HepG2 (cell line): ENCODE measurements at places on chromosomes 12 and 14. TPM values are rescaled to one million over a fixed set of nuclear protein-coding genes. Genes with fewer than 3 reads are reported as not detected.

GRCh38 chr12:15590180-15590826, 198.9 kb downstream of the EPS8 start:
- peaks cover 24% of the 10 kb centered on the region for H3K4me1 ChIP-seq
- H3K4me3 ChIP-seq = peak overlapping the region; percentile 57; the same call in 1 of the 2 replicates

DNA sequence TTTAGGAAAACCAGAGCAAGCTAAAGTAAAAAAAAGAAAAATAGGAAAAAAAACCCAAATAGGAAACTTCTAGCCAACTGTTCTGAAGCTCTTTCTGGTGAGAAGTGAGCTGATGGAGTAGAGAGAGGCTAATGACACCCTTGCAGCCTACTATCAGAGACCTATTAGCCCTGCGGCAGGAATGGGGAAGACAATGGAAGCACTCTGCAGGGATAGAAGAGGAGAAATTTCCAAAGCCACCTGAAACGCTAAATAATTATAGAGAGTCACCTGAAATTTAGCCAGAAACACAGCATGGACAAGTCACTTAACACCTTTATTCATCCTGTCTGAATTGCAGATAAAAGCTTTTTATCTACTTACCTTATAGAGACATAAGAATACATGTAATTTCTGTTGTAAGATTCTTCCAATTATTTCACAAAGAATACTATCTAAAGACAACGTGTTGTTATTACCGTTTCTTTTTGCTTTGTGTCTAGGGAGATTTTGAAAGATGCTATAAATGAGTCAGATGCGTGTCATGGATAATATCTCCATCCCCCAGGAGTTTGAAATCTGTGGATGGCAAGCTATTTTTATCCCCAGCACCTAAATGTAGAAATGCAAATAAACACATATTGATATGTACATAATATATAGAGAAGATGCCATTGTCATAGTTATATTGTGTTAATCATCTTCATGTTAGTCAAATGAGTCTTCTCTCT, 138.6 kb downstream of the TPH2 start:
- no peaks in the 10 kb centered on the region for H3K27me3 ChIP-seq
- DNase-seq = no peak
- no peak overlapping the region for H3K27ac ChIP-seq

- peaks cover 45% of the 10 kb centered on the region for H3K27me3 ChIP-seq
- H3K36me3 ChIP-seq = no peaks in the 10 kb centered on the region
- no peak overlapping the region for H3K4me3 ChIP-seq
- DNase-seq = no peak
Observed at GRCh38 chr12:132366341-132366861, 37.0 kb upstream of the GALNT9 start.

- no peak overlapping the region for H3K27ac ChIP-seq
- H3K36me3 ChIP-seq = peaks cover 19% of the 10 kb centered on the region
- no peak overlapping the region for H3K4me3 ChIP-seq
Observed at GRCh38 chr14:103695296-103696069, 19.8 kb downstream of the XRCC3 start.

GRCh38 chr14:33682760-33683159, 268.1 kb downstream of the EGLN3 start:
- DNase-seq = no peak
- no peak overlapping the region for H3K27ac ChIP-seq
- no peaks in the 10 kb centered on the region for H3K36me3 ChIP-seq
- H3K4me3 ChIP-seq = no peak overlapping the region
- no peaks in the 10 kb centered on the region for H3K27me3 ChIP-seq

The NID2 gene
- not detected in 2 replicates for total RNA-seq

The RHOJ gene
- total RNA-seq = 0.22 and 0.49 TPM in 2 replicates

GRCh38 chr12:107415071-107415470, 270.5 kb upstream of the PWP1 start:
- H3K4me3 ChIP-seq = no peak overlapping the region
- H3K27ac ChIP-seq = no peak overlapping the region
- H3K27me3 ChIP-seq = no peaks in the 10 kb centered on the region
- H3K36me3 ChIP-seq = no peaks in the 10 kb centered on the region
- peaks cover 26% of the 10 kb centered on the region for H3K4me1 ChIP-seq

The ADAMTS20 gene
- total RNA-seq = not detected in 2 replicates

The NEDD1 gene
- 21.5 and 38.8 TPM in 2 replicates for total RNA-seq

DNA sequence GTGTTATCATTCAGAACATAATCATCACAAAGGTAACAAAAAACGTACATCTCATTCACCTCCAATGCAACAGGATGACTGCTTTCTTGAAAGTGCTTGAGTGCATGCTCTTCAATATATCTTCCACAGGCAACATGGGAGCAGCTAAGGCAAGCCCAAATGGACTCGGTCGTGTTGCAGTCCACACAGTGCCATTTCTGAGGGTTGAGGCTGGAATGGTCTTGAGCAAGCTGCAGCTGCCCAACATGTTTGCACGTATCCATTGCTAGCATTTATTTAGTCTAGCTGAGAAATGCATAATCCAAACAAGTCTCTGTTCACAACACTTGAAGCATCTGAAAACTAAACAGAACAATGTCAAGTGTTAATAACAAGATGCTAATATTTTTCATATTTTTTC, 17.3 kb downstream of the USP44 start:
- DNase-seq = no peak
- no peaks in the 10 kb centered on the region for H3K36me3 ChIP-seq
- H3K27ac ChIP-seq = no peak overlapping the region
- H3K4me1 ChIP-seq = no peaks in the 10 kb centered on the region

The GLT8D2 gene
- not detected in 2 replicates for total RNA-seq

The RD3L gene
- total RNA-seq = not detected in 2 replicates

DNA sequence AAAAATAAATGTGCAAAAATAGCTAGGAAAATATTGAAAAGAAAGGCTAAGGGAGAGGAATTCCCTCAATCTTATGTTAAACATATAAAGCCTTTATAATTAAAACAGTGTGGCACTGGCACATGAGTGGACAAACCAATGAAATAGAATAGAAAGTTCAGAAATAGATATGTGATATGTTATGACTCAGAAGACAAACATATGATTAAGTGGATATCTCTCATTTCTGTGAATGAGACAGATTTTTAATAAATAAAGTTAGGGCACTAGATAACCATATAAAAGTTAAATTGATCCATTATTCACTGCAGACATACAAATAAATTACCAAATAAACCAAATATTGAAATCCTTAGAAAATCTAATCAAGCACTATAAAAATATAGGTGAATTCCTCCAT, 73.0 kb downstream of the ALG10B start:
- DNase-seq = no peak
- H3K36me3 ChIP-seq = no peaks in the 10 kb centered on the region
- H3K27me3 ChIP-seq = no peaks in the 10 kb centered on the region
- no peak overlapping the region for H3K27ac ChIP-seq
- no peaks in the 10 kb centered on the region for H3K4me1 ChIP-seq

- no peaks in the 10 kb centered on the region for H3K36me3 ChIP-seq
- H3K4me3 ChIP-seq = no peak overlapping the region
- no peaks in the 10 kb centered on the region; the same call in 1 of the 2 replicates for H3K27me3 ChIP-seq
Observed at GRCh38 chr14:22448905-22449599, 140.0 kb downstream of the DAD1 start.

- H3K27me3 ChIP-seq = no peaks in the 10 kb centered on the region
- H3K27ac ChIP-seq = peak overlapping the region; percentile 90
- no peaks in the 10 kb centered on the region for H3K36me3 ChIP-seq
- peaks cover 28% of the 10 kb centered on the region for H3K4me1 ChIP-seq
- H3K4me3 ChIP-seq = peak overlapping the region; percentile 49
Observed at GRCh38 chr12:24911271-24911791, 37.6 kb downstream of the BCAT1 start.

GRCh38 chr14:33879684-33880286, 71.1 kb downstream of the EGLN3 start:
- H3K4me1 ChIP-seq = no peaks in the 10 kb centered on the region
- no peaks in the 10 kb centered on the region; the same call in 1 of the 2 replicates for H3K27me3 ChIP-seq
- no peak for DNase-seq
- H3K36me3 ChIP-seq = no peaks in the 10 kb centered on the region
- H3K27ac ChIP-seq = no peak overlapping the region

DNA sequence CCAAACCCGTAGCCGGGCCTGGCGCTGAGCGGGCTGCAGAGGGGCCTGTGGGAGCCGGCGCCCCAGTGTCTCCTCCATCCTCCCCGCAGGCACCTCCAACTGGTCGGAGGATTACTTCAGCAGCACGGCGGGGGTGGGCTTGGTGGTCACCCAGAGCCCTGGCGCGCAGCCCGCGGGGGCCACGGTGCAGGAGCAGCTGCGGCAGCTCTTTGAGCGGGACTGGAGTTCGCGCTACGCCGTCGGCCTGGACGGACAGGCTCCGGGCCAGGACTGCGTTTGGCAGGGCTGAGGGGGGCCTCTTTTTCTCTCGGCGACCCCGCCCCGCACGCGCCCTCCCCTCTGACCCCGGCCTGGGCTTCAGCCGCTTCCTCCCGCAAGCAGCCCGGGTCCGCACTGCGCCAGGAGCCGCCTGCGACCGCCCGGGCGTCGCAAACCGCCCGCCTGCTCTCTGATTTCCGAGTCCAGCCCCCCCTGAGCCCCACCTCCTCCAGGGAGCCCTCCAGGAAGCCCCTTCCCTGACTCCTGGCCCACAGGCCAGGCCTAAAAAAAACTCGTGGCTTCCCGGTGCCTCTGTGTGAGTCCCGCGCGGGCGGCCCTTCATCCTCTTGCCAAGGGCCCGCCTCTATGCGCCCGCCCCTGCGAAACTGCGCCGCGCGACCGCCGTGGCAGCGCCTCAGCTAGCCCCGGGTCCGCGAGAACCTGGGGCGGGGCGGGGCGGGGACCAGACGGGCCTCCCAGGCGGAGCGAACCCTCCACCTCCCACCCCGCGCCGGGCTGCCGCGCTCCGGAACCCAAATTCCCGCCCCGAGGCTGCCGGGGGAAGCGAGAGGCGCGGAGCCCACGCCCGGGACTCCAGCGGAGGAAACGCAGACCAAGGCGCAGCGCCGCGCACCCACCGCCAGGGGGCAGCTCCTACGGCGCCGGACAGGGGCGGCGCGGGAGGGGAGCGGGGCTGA, 8.3 kb downstream of the PLD4 start:
- H3K27me3 ChIP-seq = peaks cover 25% of the 10 kb centered on the region
- peak overlapping the region; percentile 58; the same call in 1 of the 2 replicates for H3K4me3 ChIP-seq
- H3K4me1 ChIP-seq = no peaks in the 10 kb centered on the region; the same call in 1 of the 2 replicates
- no peaks in the 10 kb centered on the region for H3K36me3 ChIP-seq

GRCh38 chr14:89911010-89911919, 43.3 kb downstream of the EFCAB11 start:
- peaks cover 71% of the 10 kb centered on the region for H3K4me1 ChIP-seq
- peak overlapping the region; percentile 21 for H3K4me3 ChIP-seq
- no peaks in the 10 kb centered on the region for H3K36me3 ChIP-seq

DNA sequence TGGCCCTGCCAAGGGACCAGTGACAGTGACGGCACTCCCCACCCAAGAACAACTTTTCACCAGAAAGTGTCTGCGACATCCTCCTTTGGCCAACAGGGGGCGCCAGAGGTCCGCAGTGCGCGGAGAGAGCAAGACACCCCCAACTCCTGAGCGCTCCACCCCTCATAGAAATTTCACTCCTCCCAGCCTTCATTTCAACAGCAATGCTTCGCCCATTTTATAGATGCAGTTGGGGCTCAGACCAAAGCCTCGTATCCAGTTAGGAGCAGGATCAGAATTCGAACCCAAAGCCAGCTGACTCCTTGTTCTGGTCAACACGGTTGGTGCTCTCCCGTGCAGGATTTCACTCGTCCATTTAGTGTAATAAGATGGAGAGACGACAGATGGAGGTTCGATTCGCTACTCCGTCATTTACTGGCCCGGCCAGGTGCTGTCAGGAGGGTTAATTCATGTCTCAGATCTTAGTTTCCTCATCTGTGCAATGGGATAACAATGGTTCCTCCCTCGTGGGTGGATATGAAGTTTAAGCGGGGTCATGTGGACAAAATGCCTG, 2.4 kb upstream of the POP5 start:
- peaks cover 4% of the 10 kb centered on the region for H3K36me3 ChIP-seq
- H3K27me3 ChIP-seq = peaks cover 18% of the 10 kb centered on the region; the same call in 2 of the 3 replicates
- DNase-seq = peak; percentile 54

- peaks cover 4% of the 10 kb centered on the region; the same call in 1 of the 3 replicates for H3K27me3 ChIP-seq
- H3K36me3 ChIP-seq = no peaks in the 10 kb centered on the region
- no peak overlapping the region for H3K27ac ChIP-seq
Observed at GRCh38 chr14:69363055-69363454, 35.0 kb downstream of the ERH start.

The FAM90A1 gene
- total RNA-seq = not detected in 2 replicates

DNA sequence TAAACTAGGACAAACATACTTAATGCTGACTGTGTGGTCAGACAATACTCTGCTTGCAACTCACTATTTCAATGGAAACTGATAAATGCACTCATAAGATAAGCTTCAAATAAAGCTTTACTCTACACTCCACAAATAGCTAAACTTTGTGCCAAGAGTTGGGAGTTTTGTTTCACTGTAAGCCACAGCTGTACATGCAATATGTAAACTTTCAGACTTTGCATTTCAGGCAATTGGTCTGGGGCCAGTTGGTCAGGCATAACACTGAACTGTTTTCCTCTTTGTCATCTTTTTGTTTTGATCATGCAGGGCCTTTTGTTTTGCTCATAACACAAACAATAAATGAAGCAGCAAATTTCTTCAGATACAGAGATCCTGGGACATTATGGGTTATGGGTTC, 426.2 kb downstream of the IPO8 start:
- no peaks in the 10 kb centered on the region for H3K27me3 ChIP-seq
- H3K4me1 ChIP-seq = no peaks in the 10 kb centered on the region
- H3K36me3 ChIP-seq = no peaks in the 10 kb centered on the region
- H3K4me3 ChIP-seq = no peak overlapping the region
- no peak overlapping the region for H3K27ac ChIP-seq

DNA sequence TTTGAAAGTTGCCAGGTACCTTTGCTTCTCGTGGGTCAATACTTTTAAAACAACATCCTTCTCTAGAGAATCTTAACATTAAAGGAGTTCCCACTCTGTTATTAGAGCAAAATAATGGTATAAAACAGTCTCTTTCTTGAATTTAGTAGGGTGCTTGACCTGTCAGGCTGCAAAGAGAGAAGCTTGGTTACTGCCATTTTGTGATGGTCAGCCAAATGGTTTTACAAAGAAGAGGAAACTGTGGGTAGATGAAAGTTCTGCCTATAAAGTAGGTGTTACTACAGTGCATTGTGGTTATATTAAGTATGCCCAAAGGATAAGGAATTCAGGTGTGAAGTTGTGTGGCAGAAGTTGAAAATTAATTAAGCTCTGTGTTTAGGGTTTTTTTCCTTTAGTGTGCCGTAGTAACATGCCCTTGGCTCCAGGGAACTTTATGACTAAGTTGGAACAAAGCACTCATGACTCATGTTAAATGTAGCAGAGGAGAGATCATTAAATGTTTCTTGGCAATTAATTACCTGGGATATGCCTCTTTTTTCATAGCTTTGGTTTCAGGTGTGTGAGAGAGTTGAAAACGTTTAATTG, 354.0 kb upstream of the KITLG start:
- H3K36me3 ChIP-seq = no peaks in the 10 kb centered on the region
- DNase-seq = no peak
- H3K27ac ChIP-seq = no peak overlapping the region
- H3K4me3 ChIP-seq = no peak overlapping the region
- no peaks in the 10 kb centered on the region for H3K27me3 ChIP-seq

DNA sequence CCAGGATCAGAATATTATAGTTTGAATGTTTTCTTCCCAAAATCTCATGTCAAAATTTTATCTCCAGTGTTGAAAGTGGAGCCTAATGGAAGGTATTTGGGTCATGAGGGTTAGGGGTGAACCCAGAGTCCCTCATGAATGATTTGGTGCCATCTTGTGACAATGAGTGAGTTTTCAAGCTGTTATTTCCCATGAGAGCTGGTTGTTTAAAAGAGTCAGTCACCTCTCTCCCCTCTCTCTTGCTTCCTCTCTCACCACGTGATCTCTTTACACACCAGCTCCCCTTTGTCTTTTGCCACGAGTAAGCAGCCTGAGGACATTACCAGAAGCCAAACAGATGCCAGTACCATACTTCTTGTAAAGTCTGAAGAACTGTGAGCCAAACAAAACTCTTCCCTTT, 561.6 kb downstream of the RERGL start:
- H3K4me1 ChIP-seq = no peaks in the 10 kb centered on the region
- no peaks in the 10 kb centered on the region for H3K36me3 ChIP-seq
- no peak overlapping the region for H3K27ac ChIP-seq
